ENCODE measurements at places on chromosomes 4 and X.

DNA sequence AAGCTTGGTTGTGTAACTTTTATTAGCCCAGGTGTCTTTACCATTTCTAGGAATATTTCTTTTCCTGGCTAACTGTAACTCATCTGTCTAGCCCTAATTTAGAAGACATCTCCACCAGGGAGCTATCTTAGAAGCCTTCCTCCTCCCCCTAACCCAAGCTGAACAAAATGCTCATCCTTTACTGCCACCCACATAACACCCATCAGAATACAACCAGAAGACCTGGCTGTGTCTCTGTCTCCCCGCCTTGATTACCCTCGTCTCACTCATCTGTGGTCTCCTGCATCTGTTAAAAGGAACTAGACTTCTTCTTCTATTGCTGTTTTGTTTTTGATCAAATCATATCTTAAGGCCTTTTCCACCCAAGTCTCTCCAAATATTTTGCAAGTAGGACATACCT is 4.8 kb upstream of the TMEM154 start:
- DNase-seq = no peak

DNA sequence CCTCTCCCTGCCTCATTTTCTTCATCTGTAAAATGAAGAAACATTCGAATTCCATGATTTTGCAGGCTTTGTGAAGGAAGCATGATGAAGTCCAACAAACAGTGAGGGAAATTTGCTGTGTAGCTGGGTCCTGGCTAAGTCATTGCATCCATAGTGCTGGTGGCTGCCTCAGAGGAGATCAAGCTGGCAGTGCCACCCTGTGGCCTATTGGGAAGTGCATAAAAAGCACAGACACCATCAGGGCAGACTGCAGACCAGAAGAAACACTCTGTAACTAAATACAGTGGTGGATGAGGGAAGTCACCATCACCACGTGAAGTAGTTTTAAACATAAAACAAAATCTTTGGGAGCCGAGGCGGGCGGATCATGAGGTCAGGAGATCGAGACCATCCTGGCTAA is 40.7 kb upstream of the DDX3X start:
- no peak for DNase-seq

GRCh38 chrX:77820091-77820727 is 34.2 kb upstream of the ATRX start:
- no peak for DNase-seq

DNA sequence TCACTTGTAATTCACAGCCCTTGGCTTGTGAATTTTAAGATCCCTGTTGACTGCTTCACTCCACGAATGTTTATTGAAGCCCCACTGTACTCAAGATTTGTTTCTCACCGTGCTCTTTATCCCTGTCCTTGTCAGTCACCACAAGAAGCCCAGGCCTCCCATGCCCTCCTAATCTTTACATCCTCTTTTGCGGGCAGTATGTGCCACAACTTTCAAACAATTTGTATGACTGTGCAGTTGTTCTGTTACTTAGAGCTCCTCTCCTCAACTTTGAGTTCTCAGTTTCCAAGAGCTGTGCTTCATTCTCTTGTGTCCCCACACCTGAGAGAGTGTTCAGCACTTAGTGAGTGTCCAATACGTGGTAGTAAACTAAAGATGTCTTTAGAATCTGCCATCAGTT is 467.7 kb downstream of the NKX6-1 start:
- no peak for DNase-seq

DNA sequence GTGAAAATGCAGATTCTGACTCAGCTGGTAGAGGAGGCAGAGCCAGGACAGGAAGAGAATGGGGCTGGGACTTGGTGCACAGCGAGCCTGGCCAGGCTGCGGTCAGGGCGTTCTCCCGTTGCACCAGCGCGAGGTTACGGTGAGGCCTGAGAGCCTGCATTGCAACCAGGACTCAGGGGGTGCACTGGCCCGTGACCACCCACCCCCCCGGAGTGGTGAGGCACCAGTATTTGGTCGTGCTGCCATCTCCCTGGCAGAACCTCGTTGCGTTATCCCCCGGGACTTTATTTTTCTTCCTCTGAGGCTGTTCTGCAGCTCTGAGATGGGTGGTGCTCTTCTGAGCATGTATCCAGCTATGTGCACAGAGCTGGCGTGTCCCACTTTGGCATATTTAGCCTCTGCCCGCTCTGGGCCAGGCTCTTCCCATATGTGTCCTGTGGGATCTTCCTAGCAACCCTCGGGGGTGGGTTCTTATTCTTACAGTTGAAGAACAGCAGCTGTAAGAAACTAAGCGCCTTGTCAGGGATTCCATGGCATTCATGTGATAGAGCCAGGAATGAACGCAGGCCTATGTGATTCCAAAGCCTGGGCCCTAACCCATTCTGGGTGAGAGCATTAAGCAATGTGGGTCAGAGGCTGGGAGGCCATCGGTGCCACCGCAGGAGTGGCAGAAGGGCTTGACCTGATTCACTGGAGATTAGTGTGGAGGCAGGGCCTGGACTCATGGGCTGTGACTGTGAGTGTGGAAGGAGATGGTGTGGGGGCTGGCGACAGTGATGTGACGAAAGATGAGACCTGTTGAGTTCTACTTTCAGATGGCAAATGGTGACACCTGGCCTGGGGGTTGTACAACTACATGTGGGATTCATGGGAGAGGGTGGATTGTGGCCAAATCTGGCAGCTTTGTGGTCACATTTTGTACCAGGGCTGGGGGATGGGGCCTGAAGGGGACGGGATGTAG is 3.1 kb downstream of the TADA2B start:
- no peak for DNase-seq

- DNase-seq = no peak
These were observed 89.3 kb downstream of the TSPAN5 start for GRCh38 chr4:98568941-98569663.

DNA sequence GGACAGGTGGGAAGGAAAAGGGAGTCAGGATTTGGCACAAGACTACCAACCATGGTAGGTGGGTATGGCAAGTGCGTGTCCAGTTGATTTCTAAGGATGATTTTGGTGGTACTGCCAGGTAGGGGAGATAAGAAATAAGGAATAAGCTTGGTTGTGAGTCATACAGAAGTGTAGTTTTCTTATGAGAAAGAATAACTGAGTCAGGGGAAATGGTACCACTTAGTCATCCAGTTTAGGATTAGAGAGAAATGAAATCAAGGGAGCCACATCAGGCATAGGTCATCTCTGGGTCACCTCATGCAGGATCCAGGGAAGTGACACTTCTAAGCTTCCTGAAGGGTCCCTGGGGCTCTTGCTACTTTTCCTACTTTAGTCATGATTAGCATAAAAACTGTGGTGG is 107.1 kb upstream of the C1GALT1C1 start:
- DNase-seq = peak; percentile 17

- DNase-seq = no peak
These were observed 348.5 kb downstream of the INPP4B start for GRCh38 chr4:142497606-142498005.

- no peak for DNase-seq
These were observed 686.0 kb downstream of the ADGRL3 start for GRCh38 chr4:61886131-61886530.

DNA sequence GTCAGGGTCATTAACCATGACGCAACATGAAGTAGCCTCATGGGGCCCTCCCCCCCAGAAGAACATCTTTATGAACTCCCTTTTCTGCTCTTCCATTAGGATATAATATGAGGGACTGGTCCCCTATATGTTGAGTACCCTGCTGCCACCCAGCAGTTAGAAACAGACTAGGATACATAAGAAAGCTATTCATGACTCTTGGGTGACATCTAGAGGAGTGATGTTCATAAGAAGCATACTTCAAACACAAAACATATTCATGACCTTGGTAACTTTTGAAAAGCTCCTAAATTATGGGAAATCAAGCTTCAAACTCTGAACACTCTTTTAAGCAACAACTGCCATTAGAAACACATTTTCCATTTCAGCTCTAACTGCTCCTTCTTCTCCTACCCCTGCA is 155.2 kb upstream of the SPIN4 start:
- DNase-seq = no peak

DNA sequence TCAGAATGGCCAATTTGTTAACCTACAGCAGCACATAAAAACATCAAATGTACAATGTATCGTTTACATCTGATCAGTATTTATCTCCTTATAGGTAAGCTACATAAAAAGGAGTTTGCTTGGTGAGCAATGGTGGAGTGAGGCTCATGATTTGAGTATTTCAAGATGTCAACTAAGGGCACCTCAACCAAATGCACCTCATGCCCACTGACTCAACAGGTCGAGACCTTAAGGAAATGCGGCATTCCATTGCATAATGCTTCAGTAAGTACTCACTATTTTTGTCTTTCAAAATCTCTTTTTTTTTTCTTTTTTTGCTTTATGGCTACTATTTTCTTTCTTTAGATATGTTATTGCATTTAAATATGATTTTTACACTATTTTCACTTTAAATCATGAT is 181.0 kb upstream of the TLL1 start:
- DNase-seq = no peak

GRCh38 chr4:3786196-3786869 is 20.1 kb downstream of the ADRA2C start:
- DNase-seq = no peak

DNA sequence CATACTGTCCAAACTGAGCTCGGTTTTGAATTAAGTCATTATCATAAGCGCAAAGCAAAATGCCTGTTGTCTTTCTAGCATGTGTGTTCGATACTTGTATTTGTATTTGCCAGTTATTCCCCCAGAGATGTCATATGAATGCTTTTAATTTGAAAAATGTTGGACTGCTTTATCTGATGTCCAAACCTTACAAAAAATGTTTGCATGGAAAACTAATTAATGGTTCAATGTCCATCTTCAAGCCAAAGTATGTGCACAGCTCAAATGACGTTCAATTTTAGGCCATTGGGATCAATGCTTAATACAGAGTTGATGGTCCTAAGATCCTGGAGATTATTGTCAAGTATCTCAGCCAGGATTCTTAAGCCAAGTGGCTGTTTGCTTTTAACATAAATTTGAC is 17.2 kb upstream of the HPGDS start:
- no peak for DNase-seq

DNA sequence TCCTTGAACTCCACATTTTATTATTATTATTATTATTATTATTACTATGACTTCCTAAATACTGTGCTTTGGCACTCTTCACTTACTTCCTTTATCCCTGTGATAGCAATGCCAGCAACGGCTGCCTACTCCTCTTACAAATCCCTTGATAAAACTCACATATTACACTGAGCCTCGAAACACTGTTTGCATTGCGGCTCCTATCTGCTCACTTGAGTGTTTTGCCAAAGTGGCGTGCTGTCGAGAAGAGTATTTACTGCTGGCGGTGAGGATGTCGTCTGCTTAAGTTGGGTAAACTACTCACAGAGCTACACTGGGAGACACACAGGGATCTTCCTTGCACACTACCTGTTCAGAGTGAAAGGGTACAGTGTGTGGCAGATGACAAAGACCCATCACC is 143.4 kb upstream of the VCX3A start:
- no peak for DNase-seq

- no peak for DNase-seq
These were observed 50.0 kb downstream of the CLCN5 start for GRCh38 chrX:49972328-49972860.

DNA sequence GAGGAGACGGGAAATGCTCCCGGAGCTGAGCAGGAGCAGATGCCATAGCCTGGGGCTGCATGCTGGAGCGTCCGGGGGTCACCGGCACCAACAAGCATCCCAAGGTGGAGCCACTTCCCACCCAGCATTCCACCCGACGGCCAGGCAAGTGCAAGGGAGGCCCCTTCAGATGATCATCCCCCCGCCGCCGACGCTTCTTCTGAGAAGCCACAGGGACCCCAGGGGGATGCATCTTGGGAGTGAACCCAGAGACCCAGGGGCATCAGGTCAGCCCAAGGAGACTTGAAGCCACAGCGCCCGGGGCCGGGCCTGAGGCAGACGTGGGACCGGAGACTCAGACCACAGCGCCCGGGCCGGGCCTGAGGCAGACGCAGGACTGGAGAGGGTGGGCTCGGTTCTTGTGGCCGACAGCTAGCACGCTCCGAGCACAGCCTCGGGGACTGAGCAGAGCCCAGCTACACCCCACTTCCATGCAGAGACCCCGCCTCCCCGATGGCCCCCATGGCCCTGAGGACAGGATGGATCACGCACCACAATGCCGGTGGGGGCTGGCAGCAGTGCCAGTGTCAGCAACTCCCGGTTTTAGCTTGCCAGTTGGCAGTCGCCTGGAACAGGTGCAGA is 33.0 kb upstream of the CPLX1 start:
- DNase-seq = no peak

- no peak for DNase-seq
These were observed 224.1 kb downstream of the ARHGAP10 start for GRCh38 chr4:147955827-147956558.

All from pulmonary artery endothelial cell (primary cell).